ENCODE measurements at places on chromosomes 12 and 14.

GRCh38 chr14:60805841-60806430 lies 71.4 kb downstream of the MNAT1 start:
- DNase-seq, result no peak

- no peak for DNase-seq
Measured at GRCh38 chr12:63006536-63006935, 71.6 kb upstream of the PPM1H start.

DNA sequence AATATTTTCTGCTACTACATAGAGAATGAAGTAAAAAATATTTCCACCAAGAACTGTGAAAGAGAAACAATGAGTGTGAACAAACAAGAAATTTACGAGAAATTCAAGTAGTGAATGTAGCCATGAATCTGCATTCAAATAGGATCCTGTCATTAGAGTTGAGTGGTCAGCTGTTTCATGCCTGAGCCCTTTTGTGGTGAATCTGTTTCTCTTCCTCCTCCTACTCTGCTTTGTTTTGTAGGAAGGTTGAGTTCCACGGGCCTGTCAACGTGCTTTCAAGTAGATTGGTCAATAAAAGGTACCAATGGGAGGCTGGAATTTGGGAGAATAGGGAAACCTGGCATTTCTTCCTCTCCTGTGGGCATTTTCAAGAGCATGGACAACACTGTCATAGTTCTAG lies 1749.6 kb upstream of the FLRT2 start:
- DNase-seq, result no peak

DNA sequence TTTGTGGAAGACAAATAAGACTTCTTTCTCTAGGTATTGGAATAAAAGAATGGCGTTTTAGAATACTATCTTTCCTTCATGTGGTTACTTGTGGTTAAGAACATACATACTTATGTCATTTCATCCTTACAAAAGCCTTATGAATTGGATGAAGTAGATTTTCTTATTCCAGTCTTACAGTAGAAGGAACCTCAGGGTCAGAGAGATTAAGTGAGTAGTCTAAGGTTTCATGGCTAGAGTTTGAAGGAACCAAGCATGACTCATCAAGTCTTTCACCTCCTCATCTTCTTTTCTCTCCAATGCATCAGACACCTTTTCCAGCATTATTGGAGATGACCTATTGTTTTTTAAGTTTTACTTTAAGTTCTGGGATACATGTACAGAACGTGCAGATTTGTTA lies 92.9 kb upstream of the NEDD1 start:
- no peak for DNase-seq

DNA sequence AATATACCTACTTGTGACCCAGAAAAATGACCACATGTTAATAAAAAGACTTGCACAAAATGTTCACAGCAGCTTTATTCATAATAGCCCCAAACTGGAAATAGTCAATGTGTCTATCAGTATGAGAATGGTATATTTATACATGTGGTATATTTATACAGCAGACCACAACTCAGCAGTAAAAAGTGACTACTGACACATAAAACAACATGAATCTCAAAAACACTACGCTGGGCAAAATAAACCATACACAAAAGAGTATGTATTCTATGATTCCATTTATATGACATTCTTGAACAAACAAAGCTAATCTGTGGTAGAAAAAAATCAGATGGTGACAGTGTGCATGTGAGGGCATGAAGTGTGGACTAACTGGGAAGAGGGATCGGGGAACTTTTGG lies 35.1 kb downstream of the ARF6 start:
- no peak for DNase-seq

DNA sequence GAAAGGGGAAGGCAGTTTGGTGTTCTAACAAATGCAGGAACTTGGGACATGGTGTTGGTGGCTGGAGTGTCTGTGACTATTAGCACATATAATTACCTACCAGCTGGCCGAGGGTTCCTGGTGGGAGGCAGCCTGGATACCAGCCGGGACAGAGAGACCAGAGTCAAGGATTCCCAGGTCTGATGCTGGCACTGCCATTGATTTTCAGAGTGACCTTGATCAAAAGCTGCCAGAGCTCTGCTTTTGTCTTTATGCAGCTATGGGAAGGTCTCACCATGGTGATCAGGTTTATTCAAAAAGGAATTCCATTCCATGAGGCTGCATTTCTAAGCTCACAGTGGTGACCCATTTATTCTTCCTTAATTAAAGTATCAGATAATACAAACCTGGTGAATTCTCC lies 101.0 kb upstream of the PWP1 start:
- DNase-seq, result no peak

DNA sequence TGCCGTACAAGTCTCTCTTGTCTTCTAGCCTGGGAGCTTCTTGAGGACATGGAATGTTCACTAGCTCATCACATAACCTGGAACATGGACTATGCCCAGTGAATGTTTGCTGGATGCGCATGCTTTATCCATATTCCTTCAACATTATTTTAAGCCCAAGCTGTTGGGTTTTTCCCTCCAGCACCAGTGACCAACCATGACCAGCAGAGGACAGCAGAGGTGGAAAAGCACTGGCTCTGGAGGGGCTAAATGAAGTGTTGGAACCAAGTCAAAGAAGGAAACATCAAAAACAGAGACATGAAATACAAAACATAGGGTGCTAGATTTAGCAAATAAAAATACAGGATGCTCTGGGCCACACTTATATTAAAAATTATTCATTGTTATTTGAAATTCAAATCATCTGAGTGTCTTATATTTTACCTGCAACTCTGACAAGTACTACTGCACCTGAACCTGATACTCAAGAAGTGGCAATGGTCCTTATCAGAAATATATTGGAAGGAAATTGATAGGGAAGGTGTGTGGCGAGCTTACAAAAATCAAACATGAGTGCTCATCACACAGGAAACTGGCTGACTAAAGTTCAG lies 23.1 kb upstream of the HELB start:
- peak; percentile 44 for DNase-seq

- no peak for DNase-seq
Measured at GRCh38 chr12:123384994-123385376, 1.1 kb downstream of the KMT5A start.

- no peak for DNase-seq
Measured at GRCh38 chr12:113926788-113927187, 39.3 kb downstream of the RBM19 start.

GRCh38 chr14:65631040-65631439 lies 218.5 kb downstream of the FUT8 start:
- DNase-seq, result no peak

DNA sequence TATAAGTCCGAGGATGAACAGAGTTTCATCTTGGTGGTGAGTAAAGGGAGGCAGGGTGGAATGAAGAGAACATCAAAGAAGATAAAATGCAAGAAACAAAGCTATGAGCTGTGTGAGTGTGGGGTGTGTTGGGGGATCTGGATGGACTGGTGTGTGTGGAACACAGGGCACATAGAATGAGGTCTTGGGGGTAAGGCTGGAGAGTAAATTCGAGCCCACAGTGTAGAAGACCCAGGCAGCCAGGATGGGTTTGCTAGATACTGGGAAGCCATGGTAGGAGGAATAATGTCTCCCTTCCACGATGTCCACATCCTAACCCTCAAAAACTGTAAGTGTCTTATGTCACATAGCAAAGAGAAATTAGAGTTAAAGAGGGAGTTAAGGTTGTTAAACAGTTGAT lies 6.8 kb downstream of the KCNMB4 start:
- DNase-seq, result no peak

DNA sequence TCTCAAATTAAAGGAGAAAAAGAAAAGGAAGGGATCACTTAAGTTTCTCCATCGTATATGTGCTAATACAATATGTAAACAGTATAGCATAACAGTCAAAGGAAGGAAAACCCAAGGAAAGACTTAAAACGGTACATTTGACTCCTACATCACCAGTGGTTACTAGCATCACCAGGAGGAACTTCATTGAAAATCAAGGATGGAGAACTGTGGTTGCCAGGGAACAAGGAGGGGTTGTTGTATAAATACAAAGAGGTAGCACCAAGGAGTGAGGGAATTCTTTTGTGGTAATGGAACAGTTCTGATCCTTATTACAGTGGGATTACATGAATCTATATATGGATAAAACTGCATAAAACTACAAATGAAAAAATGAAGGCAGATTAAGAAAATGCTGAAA lies 1.6 kb downstream of the ZFYVE26 start:
- DNase-seq, result no peak

GRCh38 chr14:78007160-78007559 lies 163.0 kb upstream of the NRXN3 start:
- DNase-seq, result no peak
